Activated gamma-delta T cell (primary cell): ENCODE measurements at places on chromosomes 13 and 19.

DNA sequence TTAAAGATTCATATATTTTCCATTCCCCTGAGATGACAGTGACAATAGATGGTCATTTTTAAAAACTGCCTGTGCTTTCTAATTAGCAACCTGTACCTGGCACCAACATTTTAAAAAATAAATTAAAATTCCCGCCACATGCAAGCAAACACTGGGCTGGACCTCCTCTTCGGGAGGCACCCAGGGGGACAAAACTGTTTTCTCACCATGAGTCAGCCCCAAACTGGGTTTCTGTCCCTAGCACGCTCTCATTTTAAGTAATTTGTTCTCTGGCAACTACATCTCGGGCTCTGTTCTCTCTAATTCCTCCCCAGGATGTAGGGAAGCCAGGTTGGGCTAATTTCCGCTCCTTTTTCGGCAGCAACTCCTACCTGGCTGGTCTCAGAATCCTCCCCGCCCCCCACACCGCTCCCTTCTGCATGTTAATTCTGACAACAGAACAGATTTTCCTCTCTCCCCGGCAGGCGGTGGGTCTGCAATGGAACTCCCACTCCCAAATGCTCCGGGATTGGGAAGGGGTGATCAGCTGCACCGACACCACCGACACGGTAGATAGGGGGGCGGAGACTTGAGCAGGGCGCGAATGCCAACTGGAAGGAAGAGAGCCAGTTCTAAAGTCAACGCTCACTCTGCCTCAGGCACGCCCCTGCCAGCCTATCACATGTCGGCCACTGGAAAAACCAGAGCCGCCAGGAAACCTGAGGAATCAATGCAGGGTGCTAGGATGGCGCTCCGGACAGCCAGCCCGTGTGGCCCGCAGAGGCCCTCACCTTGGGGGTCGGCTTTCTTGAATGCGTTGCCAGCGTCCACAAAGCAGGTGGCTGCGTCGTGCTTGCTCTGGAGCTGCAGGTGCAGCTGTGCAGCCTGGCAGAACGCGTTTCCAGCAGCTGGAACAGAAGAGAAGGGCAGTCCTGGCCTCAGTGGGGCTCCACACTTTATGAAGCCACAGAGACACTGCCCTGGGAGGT lies 14.7 kb downstream of the NAPA start:
- DNase-seq = no peak

DNA sequence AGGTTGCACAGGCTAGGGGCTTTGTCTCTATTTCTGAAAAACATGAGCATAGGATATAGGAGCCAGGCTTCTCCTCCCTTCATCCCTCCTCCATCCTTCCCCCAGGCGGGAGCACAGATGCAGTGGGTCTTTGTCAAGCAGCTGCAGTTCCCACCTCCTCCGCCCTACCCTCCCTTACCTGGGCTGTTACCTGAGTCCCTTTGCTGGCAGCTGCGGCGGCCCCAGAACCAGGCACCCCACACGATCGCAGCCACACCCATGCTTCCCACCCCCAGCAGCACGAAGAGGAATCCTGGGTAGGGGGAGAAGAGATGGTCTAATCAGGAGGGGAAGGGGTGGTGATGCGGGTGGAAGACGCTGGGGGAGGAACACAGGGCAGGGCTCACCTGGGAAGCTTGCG lies 7.8 kb downstream of the TMIGD2 start:
- no peak for DNase-seq

DNA sequence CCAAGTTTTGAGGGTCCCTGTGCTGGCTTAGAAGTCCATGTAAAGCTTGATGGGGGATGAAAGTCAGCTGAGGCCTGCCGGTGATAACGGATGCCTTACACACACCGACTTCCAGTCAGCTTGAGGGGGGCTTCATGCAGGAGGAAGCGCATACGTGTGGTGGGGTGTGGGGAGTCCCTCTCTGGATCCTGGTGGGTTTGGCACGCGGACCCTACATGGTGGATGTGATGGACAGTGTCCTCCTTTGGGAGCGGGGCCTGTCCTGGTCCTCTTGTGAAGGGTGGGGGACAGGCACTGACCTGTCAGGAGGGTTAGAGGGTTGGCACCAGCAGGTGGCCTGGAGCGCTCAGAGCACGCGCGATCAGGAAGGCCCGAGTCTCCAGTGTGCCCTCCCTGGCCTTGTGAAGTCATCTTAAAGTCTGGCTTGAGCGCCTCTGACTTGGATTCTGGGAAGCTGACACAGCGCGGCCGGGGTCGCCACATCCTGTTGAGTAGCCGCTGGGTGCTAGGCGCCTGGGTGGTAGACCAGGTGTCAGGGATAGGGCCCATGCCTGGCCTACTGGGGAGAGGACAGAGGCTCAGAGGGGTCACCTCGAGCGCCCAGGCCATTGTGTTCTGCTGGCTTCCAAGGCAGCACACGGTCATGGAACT lies 2.9 kb downstream of the DAZAP1 start:
- DNase-seq = no peak

DNA sequence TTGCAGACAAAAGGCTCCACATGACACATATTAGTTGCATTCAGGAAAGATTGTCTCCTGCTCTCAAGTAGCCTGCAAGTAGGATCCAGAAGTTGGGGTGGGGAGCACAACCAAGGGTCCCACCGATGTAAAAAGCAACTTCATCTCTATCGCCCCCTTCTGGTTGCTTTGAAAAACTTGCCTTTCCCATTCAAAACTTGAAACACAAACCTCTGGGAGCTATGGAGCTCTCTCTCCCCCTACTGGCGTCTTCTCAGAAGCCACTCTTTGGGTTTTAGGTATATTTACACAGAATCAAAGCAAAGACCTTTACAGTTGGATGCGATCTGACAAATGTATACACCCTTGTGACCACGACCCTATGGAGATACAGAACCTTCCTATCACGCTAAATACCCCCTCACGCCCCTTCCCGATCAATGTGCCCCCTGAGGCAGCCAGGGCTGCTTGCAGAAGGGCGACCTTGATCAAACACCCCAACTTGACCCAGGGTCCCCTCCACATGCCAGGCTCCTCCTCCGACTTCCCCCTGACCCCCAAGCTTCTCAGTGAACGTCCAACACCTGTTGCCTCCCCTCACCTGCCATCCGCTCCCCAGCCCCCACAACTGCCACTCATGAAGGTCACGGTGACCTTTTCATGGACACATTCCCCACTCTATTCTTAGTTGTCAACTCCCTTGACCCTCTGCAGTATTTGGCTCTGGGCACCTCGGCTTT lies 10.1 kb downstream of the NOSIP start:
- no peak for DNase-seq

GRCh38 chr13:111597618-111598017 lies 277.2 kb downstream of the TEX29 start:
- DNase-seq = no peak

GRCh38 chr13:110116072-110116487 lies 190.9 kb downstream of the COL4A1 start:
- DNase-seq = no peak
